ENCODE measurements at places on chromosomes 2 and 18.

DNA sequence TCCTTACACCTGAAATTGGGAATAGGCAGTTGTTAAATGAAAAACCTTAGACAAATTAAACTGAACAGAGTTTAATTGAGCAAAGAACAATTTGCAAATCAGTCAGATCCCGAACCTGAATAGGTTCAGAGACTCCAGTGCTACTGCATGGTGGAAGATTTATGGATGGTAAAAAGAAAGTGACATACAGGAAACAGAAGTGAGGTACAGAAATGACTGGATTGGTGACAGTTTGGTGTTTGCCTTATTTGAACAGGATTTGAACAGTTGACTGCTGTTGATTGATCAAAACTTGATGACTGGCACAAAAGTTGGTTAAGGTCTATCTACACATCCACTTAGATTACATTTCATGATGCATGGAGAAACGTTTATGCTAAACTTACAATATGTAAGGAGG lies 248.8 kb downstream of the HNMT start:
- no peak for DNase-seq

- no peak for DNase-seq
These were observed 109.2 kb downstream of the MREG start for GRCh38 chr2:215904101-215904500.

GRCh38 chr18:50310080-50310479 lies 22.6 kb upstream of the CXXC1 start:
- no peak for DNase-seq

DNA sequence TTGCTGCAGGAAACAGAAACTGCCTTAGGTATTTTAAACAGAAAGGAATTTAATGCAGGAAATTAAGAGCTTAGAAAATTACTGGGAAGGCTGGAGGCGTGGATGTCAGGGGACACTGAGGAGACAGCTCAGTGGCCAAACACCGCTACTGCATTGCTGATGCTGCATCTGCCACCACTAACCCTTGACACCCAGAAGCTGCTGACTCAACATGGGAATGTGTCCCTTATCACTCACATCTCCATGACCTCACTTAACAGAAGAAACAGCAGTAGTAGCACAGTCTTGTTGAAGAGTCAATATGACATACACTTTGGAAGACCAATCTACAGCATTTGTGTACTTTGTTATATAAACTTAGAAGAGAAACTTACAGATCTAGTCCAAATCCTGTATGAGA lies 906.1 kb downstream of the SLC4A3 start:
- DNase-seq = no peak

DNA sequence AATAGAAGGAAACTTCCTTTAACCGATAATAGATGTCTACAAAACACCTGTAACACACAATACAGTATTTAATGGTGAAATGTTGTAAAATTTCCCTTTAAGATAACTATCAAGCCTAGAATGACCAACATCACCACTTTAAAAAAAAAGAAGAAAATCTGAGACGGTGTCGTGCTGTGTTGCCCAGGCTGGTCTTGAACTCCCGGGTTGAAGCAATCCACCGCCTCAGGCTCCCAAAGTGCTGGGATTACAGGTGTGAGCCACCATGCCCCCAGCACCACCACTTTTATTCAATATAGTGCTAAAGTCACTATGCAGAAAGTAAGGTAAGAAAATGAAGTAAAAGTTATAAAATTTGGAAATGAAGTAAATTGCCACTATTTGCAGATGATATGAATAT lies 96.9 kb downstream of the MYOM1 start:
- DNase-seq = no peak

- DNase-seq = no peak
These were observed 33.4 kb downstream of the SLC66A2 start for GRCh38 chr18:79917853-79918614.

- DNase-seq = no peak
These were observed 82.3 kb upstream of the LDLRAD4 start for GRCh38 chr18:13136056-13136903.

DNA sequence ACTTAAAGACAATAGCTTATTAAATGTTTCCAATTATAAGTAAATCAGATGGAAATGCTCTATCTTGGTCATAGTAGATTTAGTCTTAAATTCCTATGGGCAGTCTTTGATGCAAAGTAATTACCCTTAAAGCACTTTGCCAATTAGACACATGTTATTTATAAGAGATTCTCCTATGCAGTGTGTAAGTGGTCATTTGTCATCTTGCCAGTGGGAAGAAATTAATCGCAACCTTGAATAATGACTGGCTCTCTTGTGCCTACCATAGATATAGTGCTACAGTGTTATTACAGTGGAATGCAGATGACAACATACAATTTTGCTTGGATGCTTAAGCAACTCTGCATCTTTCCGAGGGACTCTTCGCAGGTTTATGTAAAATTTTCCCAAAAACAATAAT lies 311.0 kb upstream of the THUMPD2 start:
- no peak for DNase-seq

DNA sequence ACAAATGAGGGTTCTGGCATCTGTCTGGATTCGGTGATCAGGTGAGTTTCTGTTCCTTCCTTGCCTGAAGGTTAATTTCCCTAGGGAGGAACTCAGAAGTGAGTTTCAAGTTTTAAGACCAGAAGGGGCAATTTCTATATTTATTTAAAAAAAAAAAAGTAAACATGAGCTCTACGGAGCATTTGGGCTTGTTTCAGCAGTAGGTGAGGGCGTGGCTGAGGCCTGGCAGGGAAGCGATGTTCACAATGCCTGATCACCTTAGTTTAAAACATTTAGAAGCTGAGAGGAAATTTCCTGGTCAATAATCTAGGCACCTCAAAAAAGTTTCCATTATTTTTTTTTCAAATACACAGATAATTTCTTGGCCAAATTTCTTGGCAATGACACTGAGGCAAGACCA lies 629.1 kb downstream of the DPP10 start:
- no peak for DNase-seq

- DNase-seq = no peak
These were observed 142.6 kb upstream of the MSH6 start for GRCh38 chr2:47640356-47640755.

DNA sequence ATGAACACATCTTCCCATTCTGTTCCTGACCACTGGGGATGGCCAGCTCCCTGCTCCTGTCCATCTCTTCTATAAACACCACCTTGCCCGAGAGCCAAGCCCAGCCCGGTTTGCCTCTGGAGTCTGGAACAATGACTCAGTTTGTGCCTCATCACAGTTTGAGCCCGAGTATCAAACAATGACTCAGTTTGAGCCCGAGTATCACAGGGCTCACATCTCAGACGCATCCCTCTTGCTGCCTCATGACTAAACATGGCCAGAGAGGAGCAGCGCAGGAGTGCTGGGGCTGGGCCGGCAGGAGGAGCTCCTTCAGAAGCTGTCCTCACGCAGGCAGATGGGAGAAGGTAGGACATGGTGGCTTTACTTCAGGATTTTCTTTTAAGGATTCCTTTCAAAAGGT lies 68.7 kb downstream of the PXDN start:
- no peak for DNase-seq

DNA sequence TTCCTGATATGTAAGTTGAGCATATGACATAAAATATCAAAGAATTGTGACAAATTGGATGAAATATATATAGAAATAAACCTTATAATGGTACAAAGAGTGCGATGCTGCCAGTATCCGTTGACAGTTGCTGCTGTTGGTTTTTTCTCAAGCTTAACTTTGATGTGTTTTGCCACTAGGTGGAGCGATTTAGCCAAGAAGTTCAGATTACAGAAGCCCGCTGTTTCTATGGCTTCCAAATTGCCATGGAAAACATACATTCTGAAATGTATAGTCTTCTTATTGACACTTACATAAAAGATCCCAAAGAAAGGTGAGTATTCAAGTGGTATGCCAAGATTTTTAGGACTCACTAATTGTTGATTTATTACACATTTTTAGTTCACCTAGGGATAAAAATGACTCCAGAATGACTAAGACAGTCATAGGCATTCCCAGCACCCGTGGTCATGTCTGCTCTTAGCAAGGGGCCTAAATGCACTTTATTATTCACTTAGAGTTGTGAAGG lies 2.1 kb downstream of the RRM2 start:
- DNase-seq = no peak

DNA sequence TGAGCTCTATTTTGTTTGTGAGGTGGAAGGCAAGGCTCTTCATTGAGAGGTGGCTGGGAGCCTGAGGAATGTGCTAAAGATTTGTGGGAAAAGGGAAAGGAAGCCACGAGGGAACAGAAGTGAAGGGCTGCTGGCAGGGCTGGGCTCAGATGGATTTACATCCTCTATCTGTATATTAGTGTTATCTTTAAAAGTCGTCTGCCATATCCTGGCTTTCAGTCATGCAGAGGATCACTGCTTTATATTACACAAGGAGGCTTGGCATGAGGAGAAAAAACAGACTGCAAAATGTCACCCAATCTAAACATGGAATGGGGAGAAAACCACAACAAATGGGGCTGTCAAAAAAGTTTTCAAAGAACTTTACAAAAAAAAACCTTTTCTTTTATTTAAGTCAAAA lies 434.4 kb downstream of the HRH4 start:
- DNase-seq = no peak

- no peak for DNase-seq
These were observed 95.4 kb downstream of the MTA3 start for GRCh38 chr2:42663828-42664227.

DNA sequence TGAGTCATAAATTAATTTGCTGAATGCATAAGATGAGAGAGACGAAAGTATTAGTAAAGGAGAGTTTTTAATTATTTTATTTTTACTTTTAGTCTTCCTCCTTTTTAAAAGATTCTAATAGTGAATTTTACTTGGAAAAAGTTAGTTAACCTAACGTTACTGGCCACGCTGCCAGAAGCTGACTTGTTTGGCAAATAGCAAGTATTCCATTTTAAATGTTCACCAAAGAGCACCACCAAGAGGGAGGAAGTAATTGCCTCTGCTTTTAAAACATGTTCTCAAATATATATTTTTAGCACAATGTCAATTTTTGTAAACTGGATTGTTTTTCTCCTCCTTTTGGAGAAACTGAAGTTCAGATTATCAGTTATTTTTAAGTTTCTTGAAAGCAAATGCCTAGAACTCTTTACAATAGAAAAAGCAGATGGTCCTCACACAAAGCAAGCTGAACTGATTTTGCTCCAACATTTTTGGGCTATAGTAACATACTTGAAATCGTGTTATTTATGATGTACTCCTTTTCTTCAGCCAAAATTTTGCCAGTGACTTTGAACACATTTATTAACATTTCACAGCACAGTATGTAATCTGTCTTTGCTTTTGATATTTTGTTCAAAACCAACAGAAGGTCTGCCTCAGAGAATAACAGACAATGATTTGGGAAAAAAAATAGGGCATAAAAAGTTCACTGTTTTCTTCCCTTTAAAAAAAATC lies 1311.0 kb upstream of the FAM98A start:
- no peak for DNase-seq

- no peak for DNase-seq
These were observed 64.2 kb upstream of the OTOF start for GRCh38 chr2:26542194-26542455.

DNA sequence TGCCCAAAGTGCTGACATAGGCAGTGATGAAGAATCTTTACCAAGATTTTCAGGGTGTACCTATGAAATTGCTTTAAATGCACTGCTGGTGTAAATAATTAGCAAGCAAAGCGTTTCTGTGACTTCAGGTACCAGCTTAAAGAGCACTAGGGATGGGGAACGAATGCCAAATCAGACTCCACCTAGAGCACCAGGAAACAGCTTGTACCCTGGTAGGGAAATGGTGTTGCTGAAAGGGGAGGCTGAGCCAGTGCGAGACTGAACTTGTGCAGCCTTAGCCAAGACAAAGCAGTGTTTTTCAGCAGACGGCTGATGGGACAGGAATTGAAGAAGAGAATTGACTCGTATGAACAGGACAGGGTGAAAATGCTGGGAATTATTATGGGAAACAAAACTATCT lies 65.6 kb downstream of the TWSG1 start:
- DNase-seq = no peak

- no peak for DNase-seq
These were observed 27.6 kb downstream of the TTR start for GRCh38 chr18:31619291-31619690.

- no peak for DNase-seq
These were observed 283.1 kb downstream of the TDRD15 start for GRCh38 chr2:21406911-21407310.
